ENCODE measurements at places on chromosomes 4 and X.

GRCh38 chr4:176320976-176321361 lies 1.2 kb downstream of the SPCS3 start:
- no peak for DNase-seq

DNA sequence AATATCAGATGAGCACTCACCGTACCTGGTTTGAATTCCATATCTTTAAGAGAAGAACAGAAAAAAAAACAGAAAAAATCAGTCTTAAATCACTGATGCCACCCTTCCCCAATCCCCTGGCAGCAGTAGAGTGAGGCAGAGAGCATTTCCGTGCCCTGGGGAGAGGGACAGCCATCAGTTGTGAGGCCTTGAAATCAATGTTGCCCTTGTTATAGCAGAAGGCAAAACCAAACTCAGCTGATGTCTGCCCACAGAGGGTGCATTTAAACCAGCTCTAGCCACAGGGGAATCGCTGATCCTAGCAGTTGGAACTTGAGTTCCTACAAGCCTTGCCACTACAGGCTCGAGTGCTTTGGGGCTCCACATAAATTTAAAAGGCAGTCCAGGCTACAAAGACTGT lies 338.5 kb upstream of the FMR1 start:
- DNase-seq, result no peak

GRCh38 chrX:120774606-120775005 lies 101.1 kb downstream of the CT47B1 start:
- DNase-seq, result no peak

GRCh38 chr4:173237762-173238161 lies 69.2 kb downstream of the GALNT7 start:
- DNase-seq, result no peak

GRCh38 chrX:136219893-136220292 lies 31.3 kb downstream of the MAP7D3 start:
- DNase-seq, result no peak

GRCh38 chr4:121656269-121656641 lies 40.5 kb downstream of the ANXA5 start:
- peak; percentile 8 for DNase-seq

DNA sequence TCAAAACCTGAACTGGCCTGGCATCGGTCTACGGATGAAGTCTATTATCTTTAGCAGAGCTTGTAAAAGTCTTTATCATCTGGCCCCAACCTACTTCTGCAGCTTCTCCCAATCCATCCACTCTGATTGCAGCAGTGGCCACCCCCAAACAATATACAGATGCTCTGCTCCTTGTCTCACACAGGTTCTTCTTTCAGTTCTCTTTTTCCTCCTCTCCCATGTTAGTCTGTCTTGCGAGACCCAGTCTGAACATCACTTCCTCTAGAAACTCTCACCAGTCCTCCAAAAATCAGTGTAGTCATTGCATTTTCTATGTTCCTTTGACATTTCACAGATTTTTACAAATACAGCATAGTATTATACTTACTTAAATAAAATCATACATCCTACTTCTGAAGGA lies 163.0 kb downstream of the FRMPD4 start:
- no peak for DNase-seq

DNA sequence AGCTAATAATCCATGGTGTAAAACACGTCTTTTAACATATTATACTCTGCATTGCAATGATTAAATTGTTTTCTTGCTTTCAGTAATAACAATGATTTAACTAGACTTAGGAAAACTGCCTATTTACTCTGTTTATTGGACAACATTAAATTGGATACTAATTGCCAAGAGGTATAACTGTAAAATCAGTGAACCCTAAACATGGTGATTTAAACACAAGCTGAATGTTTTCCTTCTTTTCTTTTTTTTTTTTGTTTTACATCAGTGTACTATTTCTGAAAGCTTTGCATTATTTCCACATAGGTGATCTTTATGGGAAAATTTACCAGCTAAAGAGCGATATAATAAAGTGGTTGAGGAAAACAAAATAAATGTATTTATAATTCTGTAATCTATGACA lies 276.7 kb downstream of the PCDH7 start:
- no peak for DNase-seq

GRCh38 chr4:26093551-26093950 lies 179.5 kb downstream of the SMIM20 start:
- DNase-seq, result no peak

- no peak for DNase-seq
Measured at GRCh38 chrX:11064851-11065600, 46.1 kb upstream of the HCCS start.

DNA sequence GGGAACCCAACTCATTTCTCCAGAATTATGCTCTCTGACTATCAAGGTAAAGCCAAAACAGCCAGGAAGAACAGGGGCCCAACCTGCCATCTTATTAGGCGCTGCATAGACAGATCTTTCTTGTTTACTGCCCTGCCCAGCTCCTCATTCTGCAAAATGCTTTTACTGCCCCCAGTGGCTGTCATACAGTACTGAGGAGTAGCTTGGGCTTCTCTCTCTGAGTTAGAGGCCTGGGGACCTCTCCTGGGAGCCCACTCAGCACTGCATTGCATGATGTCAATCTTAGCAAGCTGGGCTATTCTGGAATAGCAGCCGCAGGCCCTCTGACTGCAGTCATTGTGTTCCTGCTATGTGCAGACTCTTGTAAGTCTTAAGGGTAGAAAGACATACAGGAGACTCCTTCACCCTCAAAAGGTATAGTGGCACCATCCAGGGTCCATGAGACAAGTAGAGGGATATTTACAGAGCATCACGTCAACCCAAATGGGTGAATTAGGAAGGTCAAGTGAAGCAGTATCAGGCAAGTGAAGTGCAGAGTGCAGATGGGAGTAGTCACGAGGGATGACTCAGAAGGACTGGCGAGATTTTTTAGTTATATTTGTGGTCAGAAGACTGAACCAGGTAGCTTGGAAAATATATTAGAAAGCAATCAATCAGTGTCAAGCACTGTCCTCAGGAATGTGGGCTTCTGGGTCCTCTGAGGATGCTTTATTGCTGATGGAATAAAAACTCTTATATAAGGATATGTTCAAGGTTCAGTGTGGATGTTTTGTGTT lies 294.1 kb upstream of the SFRP2 start:
- DNase-seq, result no peak

- DNase-seq, result no peak
Measured at GRCh38 chr4:103853627-103854026, 133.8 kb upstream of the TACR3 start.

DNA sequence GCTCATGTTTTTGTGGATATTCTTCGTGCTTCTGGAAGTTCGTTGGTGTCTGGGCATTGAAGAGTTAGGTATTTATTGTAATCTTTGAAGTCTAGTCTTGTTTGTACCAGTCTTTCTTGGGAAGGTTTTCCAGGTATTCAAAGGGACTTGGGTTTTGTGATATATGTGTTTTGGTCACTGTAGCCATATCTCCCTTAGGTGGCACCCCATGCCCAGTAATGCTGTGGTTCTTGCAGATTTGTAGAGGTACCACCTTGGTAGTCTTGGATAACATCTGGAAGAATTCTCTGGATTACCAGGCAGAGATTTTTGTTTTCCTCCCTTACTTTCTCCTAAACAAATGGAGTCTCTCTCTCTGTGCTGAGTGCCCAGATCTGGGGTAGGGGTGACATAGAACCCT lies 184.1 kb downstream of the TEX13C start:
- no peak for DNase-seq

GRCh38 chr4:78864405-78865024 lies 74.7 kb downstream of the PAQR3 start:
- no peak for DNase-seq

- DNase-seq, result no peak
Measured at GRCh38 chr4:92825791-92826190, 522.0 kb downstream of the GRID2 start.

DNA sequence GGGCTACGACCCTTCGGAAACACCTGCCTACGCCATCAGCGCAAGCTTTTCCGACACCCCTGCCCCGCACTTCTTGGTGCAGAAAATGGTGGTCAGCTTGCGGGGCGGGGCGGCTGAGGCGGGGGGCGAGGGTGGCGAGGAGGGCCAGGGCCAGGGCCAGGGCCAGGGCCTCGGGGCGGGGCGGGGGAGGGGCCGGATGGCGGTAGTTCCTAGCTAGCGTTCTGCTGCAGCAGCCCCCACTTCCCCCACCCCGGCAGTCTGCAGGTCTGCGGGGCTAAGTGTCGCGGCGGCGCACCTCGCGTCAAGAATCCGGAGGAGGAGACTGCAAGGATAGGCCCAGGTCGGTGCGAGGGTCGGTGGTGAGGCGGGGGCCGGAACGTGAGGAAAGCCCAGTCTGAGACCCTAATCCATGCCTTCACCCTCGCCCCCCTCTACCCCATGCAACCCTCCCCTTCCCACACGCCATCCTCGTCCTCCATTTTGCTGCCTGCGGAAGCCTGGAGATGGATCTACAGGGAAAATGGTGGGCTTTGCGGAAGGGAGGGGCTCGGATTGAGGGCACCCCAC lies 600 bp downstream of the BEX4 start:
- peak; percentile 50 for DNase-seq

- no peak for DNase-seq
Measured at GRCh38 chr4:27742816-27743215, 882.2 kb downstream of the STIM2 start.

DNA sequence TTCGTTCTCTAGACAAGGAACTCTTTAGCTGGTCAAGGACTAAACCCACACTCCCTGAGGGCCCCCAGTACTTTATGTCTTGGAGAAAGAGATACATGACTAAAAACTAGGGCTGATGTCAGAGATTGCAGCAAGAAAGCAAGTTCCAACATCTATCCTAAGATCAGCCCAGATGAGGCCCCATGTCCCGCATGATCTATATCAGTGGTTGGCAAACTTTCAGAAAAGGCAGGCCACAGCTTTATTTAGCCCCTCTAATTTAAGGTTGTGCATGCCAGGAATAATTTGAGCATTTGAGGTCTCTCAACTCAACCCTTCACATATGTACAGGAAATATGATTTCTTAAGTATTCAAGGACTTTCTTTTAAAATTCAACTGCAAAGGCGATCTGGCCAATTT lies 44.1 kb upstream of the FRMD7 start:
- DNase-seq, result no peak

- no peak for DNase-seq
Measured at GRCh38 chrX:120235284-120235683, 15.3 kb upstream of the ZBTB33 start.

DNA sequence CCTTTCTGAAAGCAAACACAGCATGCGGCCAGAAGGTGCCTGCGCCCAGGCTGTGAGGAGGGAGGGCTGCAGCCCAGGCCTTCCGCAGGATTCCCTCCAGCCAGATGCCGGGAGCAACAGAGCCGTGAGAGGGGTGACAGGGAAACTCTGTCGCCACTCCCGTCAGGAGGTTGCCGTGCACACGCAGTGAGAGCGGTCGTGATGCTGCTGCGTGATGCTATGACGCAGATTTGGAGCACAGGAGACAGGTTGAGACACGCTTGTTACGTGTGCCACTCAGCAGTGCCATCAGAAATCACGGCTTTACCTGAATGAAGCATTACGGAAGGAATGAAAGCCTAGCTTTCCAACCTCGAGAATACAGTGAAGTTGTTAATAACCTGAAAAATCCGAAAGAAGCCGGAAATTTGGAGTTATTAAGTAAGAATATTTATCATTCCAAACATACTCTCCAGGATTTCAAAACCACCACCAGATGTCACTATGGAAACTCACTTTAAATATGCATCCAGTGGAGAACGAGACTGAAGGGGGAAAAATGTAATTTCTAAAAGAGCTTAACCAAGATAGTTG lies 54.4 kb downstream of the FAT1 start:
- DNase-seq, result peak; percentile 24

GRCh38 chr4:57109847-57110639 lies at the start of gene IGFBP7:
Gene IGFBP7, minus strand, starts transcription at chr4:57110385. Its CDS starts 34 bp downstream, at chr4:57110351.
- no peak for DNase-seq

DNA sequence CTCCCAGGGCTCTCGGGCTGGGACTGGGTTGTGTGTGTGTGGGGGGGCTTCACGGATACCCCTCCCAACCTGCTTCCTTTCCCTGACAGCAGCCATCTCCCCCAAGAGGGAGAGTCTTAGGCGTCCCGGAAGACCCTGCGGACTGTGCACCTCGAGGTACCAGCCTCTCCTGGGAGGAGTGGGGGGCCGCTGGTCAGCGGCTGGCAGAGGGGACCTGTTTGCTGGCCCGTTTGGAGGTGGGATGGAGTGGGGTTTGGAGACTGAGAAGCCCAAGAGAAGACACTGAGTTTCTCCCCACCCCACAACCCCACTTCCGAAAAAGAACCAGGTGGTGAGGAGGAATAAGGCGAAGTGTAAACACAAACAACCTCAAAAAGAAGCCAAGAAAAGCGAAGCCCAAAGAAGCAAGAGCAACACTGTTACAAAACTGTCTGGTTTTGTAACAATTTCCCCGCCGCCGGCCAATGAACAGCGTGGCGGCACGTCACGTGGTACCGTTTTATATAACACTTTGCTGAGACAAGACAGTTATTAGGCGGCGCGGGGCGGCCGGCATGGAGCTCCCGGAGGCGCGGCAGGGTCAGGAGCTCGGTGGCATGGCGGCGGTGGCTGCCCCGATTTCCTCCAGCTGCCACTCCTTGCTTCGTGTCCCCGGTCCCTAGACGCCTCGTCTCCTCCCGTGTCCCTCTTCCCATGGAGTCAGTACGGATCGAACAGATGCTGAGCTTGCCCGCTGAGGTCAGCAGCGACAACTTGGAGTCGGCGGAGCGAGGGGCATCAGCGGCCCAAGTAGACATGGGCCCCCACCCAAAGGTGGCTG lies at the start of gene LONRF3:
TSS of gene LONRF3 (plus strand) at position 531 of the 820 bp plus-strand sequence. CDS start at position 694, 163 bp downstream.
- peak; percentile 76 for DNase-seq

GRCh38 chr4:184103527-184104264 lies 114.0 kb downstream of the ENPP6 start:
- no peak for DNase-seq

- peak; percentile 19 for DNase-seq
Measured at GRCh38 chr4:53688186-53688790, 97.0 kb upstream of the LNX1 start.

DNA sequence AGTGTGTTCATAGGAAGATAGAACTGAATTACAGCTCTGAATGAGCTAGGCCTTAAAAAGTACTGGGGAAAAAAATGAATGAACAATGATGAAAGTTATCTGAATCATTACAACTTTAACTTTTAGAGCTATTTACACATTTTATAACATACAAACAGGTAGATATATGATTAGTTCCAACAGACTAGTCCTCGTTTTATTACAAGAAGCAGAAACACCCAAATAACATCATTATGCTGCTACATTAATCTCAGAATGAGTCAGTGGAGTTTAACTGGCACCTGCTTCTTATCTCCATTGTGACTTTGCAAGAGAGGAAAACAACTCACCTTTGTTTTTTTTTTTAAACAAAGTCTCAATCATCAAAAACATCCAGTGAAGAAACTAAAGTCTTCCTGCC lies 15.2 kb downstream of the ATP8A1 start:
- no peak for DNase-seq

GRCh38 chr4:47668810-47669408 lies 169.0 kb downstream of the CORIN start:
- no peak for DNase-seq

DNA sequence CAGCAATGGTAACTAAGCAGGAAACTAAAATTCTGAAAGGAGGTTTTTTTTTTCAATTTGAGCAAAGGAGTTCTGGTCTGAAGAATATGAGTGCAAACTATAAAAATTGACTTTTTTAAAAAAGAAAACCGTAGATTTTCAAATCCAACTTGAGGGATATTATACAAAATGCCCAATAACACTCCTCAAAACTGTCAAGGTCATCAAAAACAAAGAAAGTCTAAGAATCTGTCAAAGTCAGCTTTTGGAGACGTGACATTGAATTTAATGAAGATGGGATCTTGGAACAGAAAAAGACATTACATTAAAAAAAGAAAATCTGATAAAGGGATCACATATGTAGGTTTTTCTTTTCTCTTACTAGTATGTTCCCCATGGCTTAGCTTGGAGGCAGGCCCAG lies 40.4 kb upstream of the AR start:
- no peak for DNase-seq

Measured in head of caudate nucleus (tissue), 42 donors.